ENCODE measurements at places on chromosomes 2 and 18. TPM values are rescaled to one million over a fixed set of nuclear protein-coding genes. Genes with fewer than 3 reads are reported as not detected.

ITGB6 gene
- not detected for total RNA-seq

CYTIP gene
- 470 TPM for total RNA-seq

GALNT13 gene
- total RNA-seq, result not detected

TUBB6 gene
- total RNA-seq, result 7.2 TPM

SLC35G4 gene
- total RNA-seq, result not detected

CRYGD gene
- total RNA-seq, result not detected

DNA sequence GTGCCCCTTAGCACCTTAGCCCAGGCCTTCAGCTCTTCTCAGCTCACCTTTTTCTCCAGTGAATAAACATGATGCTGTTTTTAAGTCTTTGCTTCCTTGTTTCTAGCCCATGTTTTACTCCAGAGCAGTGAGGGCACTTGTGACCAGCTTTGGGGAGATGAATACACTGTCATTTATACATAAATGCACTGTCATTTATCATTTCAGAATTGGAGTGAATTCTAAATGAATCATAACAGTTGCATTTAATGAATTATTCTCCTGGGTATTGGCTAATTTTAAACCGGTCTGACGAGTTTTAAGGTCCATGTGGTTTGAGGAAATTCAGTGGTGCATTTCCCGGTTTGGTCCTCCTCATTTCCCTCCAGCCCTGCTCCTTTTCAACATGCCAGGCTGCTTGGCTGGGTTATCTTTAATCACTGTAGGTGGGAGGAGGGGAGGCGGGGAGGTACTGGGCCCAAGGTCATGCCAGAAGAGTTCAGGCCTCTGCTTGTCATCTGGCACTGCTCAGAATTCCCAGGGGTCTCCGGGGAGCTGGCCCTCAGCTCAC, 23.9 kb downstream of the PRKCE start:
- H3K27ac ChIP-seq, result no peak overlapping the region
- H3K4me1 ChIP-seq, result peaks cover 3% of the 10 kb centered on the region
- H3K27me3 ChIP-seq, result no peaks in the 10 kb centered on the region
- peaks cover 3% of the 10 kb centered on the region for H3K36me3 ChIP-seq

- H3K27me3 ChIP-seq, result no peaks in the 10 kb centered on the region
- DNase-seq, result no peak
- H3K27ac ChIP-seq, result no peak overlapping the region
- no peaks in the 10 kb centered on the region for H3K4me1 ChIP-seq
Measured at GRCh38 chr2:186718903-186719302, 25.0 kb downstream of the FAM171B start.

- peaks cover 67% of the 10 kb centered on the region for H3K4me1 ChIP-seq
- H3K27me3 ChIP-seq, result no peaks in the 10 kb centered on the region
- no peak overlapping the region for H3K4me3 ChIP-seq
- DNase-seq, result no peak
- H3K27ac ChIP-seq, result peak overlapping the region; percentile 25
Measured at GRCh38 chr2:223954401-223954800, 2.9 kb upstream of the MRPL44 start.

DNA sequence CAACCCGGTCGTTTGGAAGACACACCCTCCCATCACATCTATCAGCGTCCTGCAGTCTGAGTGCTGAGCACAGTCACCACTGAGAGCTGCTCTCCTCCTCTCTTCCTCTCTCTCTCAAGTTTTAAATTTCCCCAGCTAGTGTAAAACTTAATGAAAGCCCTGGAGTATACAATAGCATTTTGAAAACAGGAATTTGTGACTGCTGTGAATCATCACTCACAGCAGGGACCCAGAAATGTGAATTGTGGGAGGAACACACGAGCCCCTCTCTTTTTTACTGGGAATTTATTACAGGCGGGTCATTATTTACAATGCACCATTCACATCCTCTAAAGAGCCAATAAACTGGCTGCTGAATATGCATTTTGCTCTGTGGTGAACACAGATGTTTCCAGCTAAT, 185.0 kb upstream of the SMIM21 start:
- DNase-seq, result no peak
- peaks cover 12% of the 10 kb centered on the region for H3K27me3 ChIP-seq
- no peak overlapping the region for H3K4me3 ChIP-seq
- H3K4me1 ChIP-seq, result no peaks in the 10 kb centered on the region

GRCh38 chr18:31983976-31984375, 34.6 kb upstream of the RNF125 start:
- no peak for DNase-seq
- H3K36me3 ChIP-seq, result peaks cover under 1% of the 10 kb centered on the region
- no peaks in the 10 kb centered on the region for H3K27me3 ChIP-seq
- H3K4me3 ChIP-seq, result no peak overlapping the region
- no peak overlapping the region for H3K27ac ChIP-seq

DNA sequence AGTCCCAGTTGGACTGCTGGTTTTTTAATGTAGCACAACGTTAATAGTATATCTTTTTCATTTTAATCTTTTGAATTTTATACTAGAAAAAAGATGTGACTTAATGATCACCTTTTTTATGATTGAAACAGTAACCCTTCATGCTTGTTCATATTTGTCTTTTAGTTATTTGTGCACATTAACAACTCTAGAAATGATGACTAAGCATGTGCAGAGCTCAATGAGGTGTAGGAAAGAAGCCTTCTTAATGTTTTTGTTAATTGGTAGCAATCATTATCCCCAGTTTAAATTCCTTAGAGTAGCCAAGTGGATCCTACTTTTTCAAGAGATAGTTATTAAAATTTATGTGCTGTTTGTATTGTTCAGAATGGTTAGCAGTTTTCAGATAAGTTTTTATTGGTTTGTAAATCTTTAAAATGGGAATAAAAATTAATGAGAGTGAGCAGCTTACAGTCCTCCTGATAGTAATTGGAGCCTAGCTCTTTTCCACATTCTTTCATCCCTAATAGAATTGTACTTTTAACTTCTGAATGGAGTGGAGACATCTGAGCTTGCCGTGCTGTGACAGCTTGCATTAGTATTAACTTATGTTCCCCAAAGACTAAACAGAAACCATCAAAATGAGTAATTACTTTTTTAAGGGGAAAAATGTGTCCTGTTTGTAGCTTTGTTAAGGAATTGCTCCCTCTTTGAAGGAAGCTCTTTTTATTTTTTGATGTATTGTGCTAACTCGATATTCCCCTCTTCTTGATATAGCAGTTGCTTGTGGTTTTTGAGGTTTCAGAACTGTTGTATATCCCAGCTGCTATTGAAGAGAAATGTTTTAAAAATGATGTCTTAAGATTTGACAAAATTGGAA, 17.3 kb downstream of the PIK3C3 start:
- H3K4me1 ChIP-seq, result peaks cover 58% of the 10 kb centered on the region
- H3K36me3 ChIP-seq, result peaks cover 37% of the 10 kb centered on the region
- DNase-seq, result no peak
- H3K4me3 ChIP-seq, result no peak overlapping the region
- no peak overlapping the region for H3K27ac ChIP-seq

DNA sequence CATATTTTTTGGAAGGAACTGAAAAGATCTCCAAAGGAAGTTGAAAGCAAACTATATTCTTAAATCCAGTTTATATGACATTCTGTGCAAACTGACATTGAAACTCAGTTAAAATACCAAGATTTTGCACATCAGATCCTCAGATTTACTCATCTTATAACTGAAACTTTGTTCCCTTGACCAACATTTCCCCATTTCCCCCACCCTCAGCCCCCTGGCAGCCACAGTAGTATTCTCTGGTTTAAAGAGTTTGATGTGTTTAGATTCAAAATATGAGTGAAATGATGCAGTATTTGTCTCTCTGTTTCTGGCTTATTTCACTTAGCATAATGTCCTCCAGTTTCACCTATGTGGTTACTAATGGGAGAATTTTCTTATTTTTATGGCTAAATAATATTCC, 99.2 kb upstream of the ITGA4 start:
- no peaks in the 10 kb centered on the region for H3K36me3 ChIP-seq
- no peak overlapping the region for H3K27ac ChIP-seq
- H3K4me3 ChIP-seq, result no peak overlapping the region
- peaks cover 6% of the 10 kb centered on the region for H3K4me1 ChIP-seq

GRCh38 chr18:48945953-48946217, 4.9 kb downstream of the SMAD7 start:
- peaks cover 71% of the 10 kb centered on the region for H3K4me1 ChIP-seq
- peaks cover 45% of the 10 kb centered on the region for H3K36me3 ChIP-seq
- H3K4me3 ChIP-seq, result no peak overlapping the region
- no peak overlapping the region for H3K27ac ChIP-seq
- no peaks in the 10 kb centered on the region for H3K27me3 ChIP-seq

- H3K27ac ChIP-seq, result peak overlapping the region; percentile 97
- peak overlapping the region; percentile 89 for H3K4me3 ChIP-seq
- peaks cover 2% of the 10 kb centered on the region for H3K36me3 ChIP-seq
- H3K27me3 ChIP-seq, result no peaks in the 10 kb centered on the region
- H3K4me1 ChIP-seq, result peaks cover 43% of the 10 kb centered on the region
- DNase-seq, result no peak
Measured at GRCh38 chr2:178479758-178480226, 465 bp upstream of the PLEKHA3 start.

DNA sequence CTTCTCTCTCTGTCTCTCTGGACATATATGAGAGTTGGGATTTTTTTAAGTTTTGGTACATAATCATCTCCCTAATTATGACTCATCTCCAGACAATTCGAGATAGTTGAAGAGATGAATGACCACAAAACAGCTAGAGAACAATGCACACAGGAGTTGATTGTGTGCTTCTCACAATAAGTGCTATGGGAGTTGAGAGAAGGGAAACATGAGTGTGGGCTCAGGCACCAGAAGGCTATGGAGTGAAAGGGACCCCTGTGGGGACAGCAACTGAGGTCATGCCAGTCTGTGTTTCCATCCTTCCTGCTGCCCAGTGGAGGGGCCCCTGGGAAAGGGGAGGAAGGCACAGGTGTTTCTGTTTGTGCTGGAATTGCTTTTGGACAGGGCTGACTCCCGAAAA, 6.5 kb upstream of the YWHAQ start:
- H3K4me1 ChIP-seq, result peaks cover 19% of the 10 kb centered on the region
- no peaks in the 10 kb centered on the region for H3K36me3 ChIP-seq
- H3K4me3 ChIP-seq, result no peak overlapping the region
- no peak for DNase-seq
- peak overlapping the region; percentile 6 for H3K27ac ChIP-seq

- no peak for DNase-seq
- H3K36me3 ChIP-seq, result peaks cover 26% of the 10 kb centered on the region
- no peak overlapping the region for H3K27ac ChIP-seq
- H3K4me1 ChIP-seq, result peaks cover 10% of the 10 kb centered on the region
- H3K27me3 ChIP-seq, result no peaks in the 10 kb centered on the region
Measured at GRCh38 chr2:58057707-58058530, 11.3 kb downstream of the VRK2 start.

- H3K27ac ChIP-seq, result no peak overlapping the region
- H3K36me3 ChIP-seq, result no peaks in the 10 kb centered on the region
- no peaks in the 10 kb centered on the region for H3K4me1 ChIP-seq
- DNase-seq, result no peak
- H3K4me3 ChIP-seq, result no peak overlapping the region
Measured at GRCh38 chr2:29834624-29835023, 86.8 kb downstream of the ALK start.

- no peaks in the 10 kb centered on the region for H3K4me1 ChIP-seq
- no peak for DNase-seq
- no peak overlapping the region for H3K27ac ChIP-seq
- H3K4me3 ChIP-seq, result no peak overlapping the region
Measured at GRCh38 chr18:63844254-63844653, 43.3 kb upstream of the SERPINB2 start.

GRCh38 chr2:118319271-118319684, 231.0 kb downstream of the INSIG2 start:
- H3K27me3 ChIP-seq, result peaks cover 10% of the 10 kb centered on the region
- no peaks in the 10 kb centered on the region for H3K4me1 ChIP-seq

DNA sequence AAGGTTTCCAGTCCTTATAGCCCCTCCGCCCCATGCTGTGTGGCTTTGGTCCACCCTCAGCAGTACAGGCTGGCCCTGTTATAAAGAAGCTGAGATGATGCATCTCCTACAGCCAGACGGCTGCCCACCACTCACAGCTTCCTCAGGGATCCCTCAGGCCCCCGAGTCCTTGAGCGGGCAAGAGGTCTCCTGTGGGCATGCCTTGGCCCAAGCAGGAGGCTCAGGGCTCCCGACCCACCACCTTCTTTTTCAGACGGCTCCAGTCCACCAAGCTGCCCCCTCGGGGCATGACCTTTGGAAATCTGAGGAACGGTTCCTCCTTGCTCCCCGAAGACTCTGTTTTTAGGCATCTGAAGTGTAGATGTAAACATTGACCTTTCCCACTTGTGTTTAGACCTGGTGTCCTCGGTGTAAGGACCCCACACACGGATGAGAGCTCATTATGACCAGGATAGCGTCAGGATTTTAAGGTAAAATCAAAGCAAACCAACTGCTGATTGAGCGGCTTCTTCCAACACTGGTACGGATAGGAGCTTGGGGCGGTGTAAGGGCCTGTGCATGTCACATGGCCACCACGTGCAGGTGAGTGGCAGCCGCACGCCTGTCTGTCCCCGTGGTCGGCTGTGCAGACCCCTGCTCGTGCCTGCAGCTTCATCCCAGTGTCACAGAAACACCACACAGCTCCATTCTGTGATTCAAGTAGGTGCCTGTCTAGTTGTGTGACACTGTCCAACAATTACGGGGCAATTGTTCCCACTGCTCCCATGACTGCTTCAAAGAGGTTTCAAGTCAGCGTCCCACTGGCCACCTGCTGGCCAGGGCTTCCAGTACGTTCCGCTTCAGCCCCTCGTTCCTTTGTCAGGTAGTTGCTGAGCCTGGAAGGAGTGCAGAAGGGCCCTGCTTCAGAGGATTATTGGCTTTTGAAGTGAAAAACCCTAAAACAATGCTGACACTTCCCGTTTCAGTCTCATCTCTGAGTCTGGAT, 74.7 kb downstream of the NDUFA10 start:
- H3K4me1 ChIP-seq, result peaks cover 4% of the 10 kb centered on the region
- no peak overlapping the region for H3K27ac ChIP-seq
- H3K36me3 ChIP-seq, result peaks cover 3% of the 10 kb centered on the region
- H3K4me3 ChIP-seq, result no peak overlapping the region
- no peak for DNase-seq

- H3K27me3 ChIP-seq, result peaks cover 86% of the 10 kb centered on the region
- no peak for DNase-seq
- peaks cover 24% of the 10 kb centered on the region for H3K4me1 ChIP-seq
- H3K4me3 ChIP-seq, result no peak overlapping the region
- no peak overlapping the region for H3K27ac ChIP-seq
- no peaks in the 10 kb centered on the region for H3K36me3 ChIP-seq
Measured at GRCh38 chr2:70898363-70899240, 37.1 kb upstream of the ATP6V1B1 start.

DNA sequence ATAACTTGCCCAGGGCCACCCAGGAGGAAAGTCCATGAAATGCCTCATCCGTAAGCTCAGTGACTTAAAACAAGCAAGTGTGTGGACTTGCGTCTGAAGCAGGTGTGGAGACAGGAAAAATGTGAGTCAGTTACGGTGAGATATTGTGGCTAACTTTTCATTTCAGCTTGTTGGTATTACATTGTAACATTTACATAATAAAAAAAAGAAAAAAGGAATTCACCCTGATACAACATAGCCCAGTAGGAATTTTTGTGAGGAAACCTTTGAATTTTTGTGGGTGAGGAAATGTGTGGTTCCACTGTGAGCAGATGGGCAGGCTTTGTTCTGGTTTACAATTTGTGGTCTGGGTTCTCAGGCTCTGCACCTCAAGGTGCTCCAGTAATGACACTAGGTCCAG, 33.7 kb upstream of the LYPD6B start:
- no peak for DNase-seq
- H3K27ac ChIP-seq, result no peak overlapping the region
- H3K36me3 ChIP-seq, result peaks cover 8% of the 10 kb centered on the region
- peaks cover 13% of the 10 kb centered on the region for H3K4me1 ChIP-seq
- no peaks in the 10 kb centered on the region for H3K27me3 ChIP-seq
- H3K4me3 ChIP-seq, result no peak overlapping the region
